Inflammatory macrophage treated with lipopolysaccharide for 1 hour (primary cell): ENCODE measurements at places on chromosomes 16 and 17.

DNA sequence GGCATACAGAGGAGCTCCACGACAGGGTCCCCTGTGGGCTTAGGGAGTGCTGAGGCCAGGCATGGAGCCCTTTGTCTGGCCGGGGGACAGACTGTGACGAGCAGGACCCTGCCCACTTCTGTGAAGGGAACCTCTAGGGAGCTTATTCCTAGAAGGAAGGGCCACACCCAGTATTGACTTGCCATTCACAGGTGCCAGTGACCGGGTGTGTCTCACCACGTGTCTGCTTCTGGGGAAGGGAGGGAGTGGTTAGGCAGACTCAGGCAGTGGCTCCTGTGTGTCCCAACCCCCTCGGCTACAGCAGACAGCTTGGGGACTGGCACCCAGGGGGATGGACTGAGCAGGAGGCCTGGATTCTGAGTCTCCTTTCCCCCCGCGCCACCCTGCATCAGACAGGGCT lies 57.2 kb downstream of the SOCS1 start:
- no peak for DNase-seq

DNA sequence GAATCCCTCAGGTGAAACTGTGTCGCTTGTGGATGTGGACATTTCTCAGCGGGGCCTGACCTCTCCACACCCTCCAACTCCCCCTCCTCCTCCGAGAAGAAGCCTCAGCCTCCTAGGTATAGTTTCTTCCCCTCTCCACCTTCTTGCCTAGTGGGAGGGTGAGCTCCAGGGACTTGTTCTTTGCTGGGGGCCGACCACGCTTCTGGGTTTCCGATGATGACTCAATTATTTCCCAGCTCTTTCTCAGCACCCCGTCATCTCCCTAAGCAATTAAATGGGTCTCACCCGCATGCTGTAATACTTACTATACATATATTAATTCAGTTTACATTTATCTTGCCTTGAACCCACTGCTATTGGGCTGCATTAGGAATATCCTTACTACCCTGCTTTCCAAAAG lies 13.1 kb downstream of the SOCS7 start:
- DNase-seq = no peak

DNA sequence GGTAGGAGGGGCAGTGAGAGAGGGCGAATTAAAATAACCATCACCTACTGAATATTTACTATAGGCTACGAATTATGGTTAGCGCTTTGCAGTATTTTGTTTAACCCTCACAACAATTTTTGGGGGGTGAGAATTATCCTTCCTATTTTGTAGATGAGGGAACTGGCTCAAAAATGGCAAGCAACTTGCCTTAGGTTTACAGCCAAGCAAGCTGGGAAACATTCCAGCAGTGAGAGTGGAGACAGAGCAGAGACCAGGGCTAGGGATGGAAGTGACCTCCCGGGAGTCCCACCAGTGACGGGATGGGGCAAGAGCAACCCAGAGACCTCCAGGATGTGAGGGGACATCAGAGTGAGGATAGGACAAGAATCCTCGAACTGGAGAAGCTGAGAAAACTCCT lies 352 bp upstream of the VMO1 start:
- DNase-seq = no peak

DNA sequence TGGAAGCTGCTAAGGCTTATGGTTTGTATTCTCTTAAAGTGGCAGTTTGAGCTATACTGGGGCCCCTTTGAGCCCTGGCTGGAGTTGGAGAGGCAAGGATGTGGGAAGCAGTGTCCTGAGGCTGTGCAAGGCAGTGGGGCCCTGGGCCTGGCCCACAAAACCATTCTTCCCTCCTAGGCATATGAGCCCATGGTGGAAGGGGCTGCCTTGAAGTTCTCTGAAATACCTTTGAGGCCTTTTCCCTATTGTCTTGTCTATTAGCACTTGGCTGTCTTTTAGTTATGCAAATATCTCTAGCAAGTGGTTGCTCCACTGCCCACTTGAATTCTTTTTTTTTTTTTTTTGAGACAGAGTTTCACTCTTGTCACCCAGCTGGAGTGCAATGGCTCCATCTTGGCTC lies 119.2 kb downstream of the PCTP start:
- DNase-seq = no peak

DNA sequence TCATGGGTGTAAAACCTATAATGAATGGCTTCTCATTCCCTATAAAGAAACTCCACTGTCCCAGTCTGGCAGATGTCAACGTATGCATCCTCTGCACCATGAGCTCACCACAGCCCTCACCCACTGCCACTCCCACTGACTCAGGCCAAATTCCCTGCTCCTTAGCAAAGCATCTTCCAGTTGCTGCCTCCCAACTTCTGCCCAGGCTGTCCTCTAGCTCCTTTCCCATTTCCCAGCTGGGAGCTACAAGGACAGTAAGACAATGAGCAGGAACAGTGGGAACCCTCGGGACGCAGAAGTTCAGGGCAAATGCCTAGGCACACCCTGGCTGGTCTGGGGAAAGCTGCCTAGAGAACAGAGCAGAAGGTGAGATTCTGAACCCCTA lies 9.1 kb upstream of the THAP11 start:
- peak; percentile 35 for DNase-seq

GRCh38 chr16:78647019-78647418 lies 547.6 kb downstream of the WWOX start:
- DNase-seq = no peak

DNA sequence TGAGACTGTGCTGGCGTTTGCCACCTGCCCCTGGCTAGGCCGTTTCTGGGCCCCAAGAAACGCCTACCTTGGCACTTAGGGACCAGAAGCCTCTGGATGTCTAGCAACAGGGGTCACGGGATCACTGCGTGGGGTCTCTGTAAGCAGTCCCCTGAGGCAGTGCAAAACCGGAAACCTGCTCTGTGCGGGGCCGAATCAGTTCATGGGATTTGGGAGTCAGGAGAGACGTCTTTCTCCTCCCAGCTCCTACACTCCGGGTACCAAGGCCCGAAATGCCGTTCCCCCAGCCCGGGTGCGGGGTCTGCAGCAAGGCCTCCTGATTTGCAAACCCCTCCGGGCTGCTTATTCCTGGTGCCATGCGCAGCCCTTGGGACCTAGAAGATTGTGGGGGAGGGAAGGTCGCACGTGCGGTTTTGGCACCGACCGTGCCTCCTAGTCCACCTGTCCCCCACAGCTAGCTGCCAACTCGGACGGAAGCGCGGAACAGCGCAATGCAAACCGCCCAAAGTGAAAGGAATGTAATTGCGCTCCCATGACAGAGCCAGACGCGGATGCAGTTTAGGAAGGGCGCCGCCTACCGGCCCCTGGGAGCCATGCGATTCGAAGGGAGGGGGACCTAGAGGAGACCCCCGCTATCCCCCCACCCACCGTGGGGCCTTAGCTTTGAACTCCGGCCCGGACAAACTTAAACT lies 6.5 kb downstream of the IRX5 start:
- no peak for DNase-seq

GRCh38 chr16:8958344-8959167 lies 5.2 kb downstream of the USP7 start:
- no peak for DNase-seq

- no peak for DNase-seq
Observed at GRCh38 chr16:87198328-87198832, 118.8 kb downstream of the C16orf95 start.

DNA sequence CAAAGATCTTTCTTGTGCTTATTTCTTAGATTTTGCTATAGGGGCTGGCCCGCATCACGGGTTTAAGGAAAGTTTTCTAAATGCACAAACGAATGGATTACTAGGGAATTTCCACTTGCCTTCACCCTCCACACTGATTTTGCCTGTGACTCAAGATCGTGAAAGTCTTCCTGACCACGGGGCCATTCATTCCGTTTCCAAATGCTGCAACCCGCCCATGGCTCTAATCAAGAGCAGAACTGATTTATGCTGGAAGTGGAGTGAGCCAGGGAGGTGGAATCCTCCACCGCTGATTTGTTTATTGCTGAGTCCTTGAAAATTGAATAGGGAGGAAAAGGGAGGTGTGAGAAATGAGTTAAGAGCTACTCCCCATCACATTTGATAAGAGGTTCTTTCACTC lies 52.4 kb downstream of the CA10 start:
- DNase-seq = no peak

GRCh38 chr17:67994817-67995569 lies 1.3 kb downstream of the C17orf58 start:
- DNase-seq = peak; percentile 77

DNA sequence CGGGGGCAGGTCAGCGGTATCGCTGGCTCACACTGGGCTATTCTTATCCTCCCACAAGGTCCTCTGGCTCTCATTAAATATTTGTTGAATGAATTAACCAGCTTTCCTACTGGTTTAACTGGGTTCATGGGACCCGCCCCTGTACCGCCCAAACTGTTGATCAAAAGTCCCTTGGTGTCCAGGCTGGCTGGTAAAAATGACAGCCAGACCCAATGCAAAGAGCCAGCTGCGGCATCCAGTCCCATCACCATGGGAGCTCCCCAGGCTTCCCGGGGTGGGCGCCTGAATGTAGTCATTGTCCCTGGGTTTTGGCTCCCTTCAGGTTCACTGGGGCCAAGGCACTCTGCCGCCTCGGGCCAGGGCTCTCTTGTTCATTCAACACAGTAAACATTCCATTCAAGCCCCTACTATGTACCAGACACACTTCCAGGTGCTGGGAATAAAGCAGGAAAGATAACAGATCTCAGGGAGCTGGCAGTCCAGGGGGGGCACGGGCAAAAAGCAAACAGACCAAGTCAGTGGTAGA lies 11.7 kb upstream of the ATP2C2 start:
- no peak for DNase-seq

- no peak for DNase-seq
Observed at GRCh38 chr17:47816111-47816735, 5.4 kb downstream of the OSBPL7 start.

- DNase-seq = no peak
Observed at GRCh38 chr17:30377574-30378240, 1.0 kb upstream of the CPD start.

GRCh38 chr17:75407655-75408352 lies 2.3 kb upstream of the GRB2 start:
- DNase-seq = no peak

DNA sequence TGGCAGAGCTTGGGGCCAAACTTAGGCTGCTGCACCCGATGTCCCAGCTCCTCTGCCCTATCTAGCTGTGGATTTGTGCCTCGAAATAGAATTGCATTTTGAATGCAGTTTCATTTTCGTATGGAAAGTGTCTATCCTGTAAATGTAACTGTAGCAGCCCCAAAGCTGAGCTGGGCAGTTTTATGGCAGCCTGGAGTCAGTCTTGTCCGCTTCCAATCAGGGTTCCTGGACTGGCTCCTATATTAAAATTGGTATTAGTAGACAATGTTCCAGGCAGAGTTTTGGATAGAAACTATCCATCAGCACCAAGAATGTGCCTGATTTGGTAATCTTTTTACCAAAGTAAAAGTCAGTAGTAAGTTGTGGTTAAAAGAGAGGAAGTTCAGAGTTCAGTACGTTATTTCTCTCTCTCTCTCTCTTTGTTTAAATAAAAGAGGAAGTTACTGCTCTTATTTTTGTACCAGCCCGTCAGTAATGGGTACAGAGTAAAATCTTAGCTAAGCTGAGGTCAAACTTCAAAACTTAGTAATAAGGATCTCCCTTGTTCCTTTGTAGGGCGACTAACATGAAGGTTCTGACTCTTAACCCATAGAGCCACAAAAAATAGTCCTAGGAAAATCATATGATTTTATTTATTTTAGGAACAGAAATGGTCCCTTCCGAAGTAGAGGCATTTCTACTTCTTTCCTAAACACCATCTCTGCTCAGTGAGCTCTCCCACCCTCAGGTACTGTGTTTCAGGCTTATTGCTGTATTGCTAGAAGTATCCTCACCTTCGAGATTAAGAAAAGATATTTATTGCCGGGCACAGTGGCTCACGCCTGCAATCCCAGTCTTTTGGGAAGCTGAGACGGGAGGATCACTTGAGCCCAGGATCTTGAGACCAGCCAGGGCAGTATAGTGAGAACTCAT lies 28.0 kb downstream of the PRKCB start:
- peak; percentile 75 for DNase-seq

GRCh38 chr17:61395409-61395982 lies 4.1 kb upstream of the TBX2 start:
- no peak for DNase-seq

DNA sequence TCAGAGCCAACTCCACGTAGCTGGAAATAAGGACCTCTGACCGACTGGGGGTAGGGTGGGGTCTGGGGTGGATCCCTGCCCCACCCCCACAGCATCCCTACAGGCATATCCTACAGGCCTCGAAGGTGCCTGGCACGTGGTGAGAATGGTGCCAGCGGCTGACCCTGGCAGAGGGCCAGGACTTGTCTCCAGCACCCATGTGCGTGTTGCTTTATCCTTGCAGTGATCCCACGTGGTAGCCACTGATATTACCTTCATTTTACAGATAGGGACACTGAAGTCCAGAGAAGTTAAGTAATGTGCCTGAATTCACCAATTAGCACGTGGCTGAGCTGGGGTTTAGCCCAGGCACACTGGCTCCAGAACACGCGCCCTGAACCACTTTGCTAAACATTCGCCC lies 8.3 kb downstream of the ITGAD start:
- DNase-seq = no peak

GRCh38 chr17:57257895-57258851 lies 1.9 kb downstream of the MSI2 start:
- DNase-seq = no peak

- DNase-seq = peak; percentile 63
Observed at GRCh38 chr16:70437582-70438557, 1.0 kb downstream of the ST3GAL2 start.

DNA sequence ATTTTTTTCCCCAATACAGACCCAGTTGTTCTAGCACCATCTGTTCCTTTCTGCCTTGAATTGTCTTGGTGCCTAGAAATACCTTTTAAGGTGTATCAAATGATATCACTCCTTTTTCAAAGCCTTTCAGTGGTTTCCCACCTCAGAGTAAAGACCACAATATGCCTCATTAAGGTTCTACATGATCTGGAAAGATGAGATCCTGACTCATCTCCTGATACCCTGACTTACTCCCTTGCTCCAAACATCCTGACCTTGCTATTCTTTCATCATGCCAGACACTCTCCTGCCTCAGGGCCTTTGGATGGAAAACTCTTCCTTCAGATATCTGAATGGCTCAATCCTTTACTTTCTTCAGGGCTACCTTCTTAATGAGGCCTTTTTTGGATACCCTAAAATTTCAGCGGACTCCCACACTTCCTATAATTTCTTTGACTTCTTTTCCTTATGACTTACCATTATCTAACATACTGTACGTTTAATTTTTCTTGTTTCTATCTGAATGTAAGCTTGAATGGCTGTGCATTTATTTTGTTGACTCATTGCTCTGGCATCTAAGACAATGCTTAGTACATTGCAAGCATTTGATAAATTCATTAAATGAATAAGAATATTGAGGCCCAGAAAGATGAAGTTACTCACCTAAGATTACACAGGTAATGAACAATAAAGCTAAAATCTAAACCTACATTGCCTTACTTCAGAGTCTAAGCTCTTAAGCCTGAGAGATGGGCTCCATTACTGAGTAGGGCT lies 19.2 kb downstream of the FLOT2 start:
- DNase-seq = no peak

GRCh38 chr16:82605863-82606620 lies 20.7 kb upstream of the CDH13 start:
- no peak for DNase-seq

- DNase-seq = no peak
Observed at GRCh38 chr16:50745940-50746339, 4.1 kb downstream of the CYLD start.

GRCh38 chr17:45406107-45406506 lies 26.6 kb downstream of the ARHGAP27 start:
- no peak for DNase-seq
